Stimulated activated CD8-positive, alpha-beta memory T cell treated with anti-CD3 and anti-CD28 coated beads, Interleukin-4, amount 100 ng/mL, for 1 hour (primary cell): ENCODE measurements at places on chromosomes 1 and 21.

GRCh38 chr21:21383126-21383525 is 384.9 kb downstream of the NCAM2 start:
- DNase-seq = no peak

GRCh38 chr1:20634065-20634593 is 871 bp downstream of the PINK1 start:
- DNase-seq = no peak

DNA sequence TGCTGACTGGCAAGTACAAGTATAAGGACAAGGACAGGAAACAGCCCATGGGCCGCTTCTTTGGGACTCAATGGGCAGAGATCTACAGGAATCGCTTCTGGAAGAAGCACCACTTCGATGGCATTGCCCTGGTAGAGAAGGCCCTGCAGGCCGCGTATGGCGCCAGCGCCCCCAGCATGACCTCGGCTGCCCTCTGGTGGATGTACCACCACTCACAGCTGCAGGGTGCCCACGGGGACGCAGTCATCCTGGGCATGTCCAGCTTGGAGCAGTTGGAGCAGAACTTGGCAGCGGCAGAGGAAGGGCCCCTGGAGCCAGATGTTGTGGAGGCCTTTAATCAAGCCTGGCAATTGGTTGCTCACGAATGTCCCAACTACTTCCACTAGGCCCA is 32.0 kb downstream of the SLC16A1 start:
- no peak for DNase-seq

DNA sequence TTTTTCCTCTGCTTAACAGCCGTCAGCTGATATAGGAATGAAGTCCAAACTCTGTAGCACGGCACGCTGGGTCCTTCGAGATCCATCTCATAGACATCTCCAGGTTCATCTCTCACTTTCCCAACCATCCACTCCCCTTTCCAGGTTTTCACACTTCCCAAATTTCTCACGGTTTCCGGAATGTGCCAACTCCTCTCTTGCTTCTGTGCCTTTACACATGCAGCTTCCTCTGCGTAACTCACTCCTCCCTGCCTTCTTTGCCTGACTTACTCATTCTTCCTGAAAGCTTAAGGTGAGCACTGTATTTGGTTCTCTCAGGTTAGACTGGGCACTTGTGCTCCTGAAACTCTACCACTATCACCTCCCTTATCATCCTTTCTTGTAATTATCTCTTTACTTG is 168.4 kb downstream of the PCNX2 start:
- DNase-seq = no peak

DNA sequence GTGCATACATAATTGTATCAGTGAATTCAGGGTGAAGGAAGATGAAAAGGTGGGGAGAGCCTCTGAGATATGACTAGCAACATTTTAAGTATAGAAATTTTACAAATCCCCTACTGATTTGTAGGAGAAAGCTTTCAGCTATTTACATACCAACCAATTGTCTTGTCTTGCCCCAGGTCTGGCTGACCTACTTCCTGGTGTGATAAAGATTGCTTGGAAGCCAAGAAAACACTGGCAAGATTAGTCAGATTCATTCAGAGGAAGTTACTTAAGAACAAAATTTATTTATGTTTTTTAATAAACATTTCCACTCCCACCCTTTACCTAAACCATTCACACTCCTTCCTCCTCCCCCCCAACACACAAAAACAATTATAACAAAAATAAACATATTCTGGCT is 17.5 kb downstream of the PTGS2 start:
- no peak for DNase-seq

- DNase-seq = no peak
Observed at GRCh38 chr1:46393510-46393909, 607 bp upstream of the FAAH start.

DNA sequence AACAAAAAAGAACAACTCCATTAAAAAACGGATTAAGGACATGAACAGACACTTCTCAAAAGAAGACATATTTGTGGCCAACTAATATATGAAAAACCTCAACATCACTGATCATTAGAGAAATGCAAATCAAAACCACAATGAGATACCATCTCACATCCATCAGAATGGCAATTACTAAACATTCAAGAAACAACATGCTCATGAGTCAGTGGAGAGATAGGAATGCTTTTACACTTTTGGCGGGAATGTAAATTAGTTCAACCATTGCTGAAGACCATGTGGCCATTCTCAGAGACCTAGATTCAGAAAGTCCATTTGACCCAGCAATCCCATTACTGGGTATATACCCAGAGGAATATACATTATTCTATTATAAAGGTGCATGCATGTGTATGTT is 1442.6 kb upstream of the B3GALT2 start:
- DNase-seq = no peak

DNA sequence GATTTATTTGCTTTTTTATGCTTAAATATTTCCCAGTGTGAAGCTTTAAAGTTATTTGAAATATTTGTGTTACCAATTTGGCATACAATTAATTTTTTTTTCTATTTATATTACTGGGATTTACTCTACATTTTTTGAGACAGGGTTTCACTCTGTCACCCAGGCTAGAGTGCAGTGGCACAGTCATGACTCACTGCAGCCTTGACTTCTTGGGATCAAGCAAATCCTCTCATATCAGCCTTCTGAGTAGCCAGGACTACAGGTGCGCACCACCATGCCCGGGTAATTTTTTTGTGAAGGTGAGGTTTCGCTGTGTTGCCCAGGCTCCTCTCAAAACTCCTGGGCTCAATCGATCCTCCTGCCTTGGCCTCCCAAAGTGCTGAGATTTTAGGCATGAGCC is 39.5 kb downstream of the BACH1 start:
- no peak for DNase-seq
